ENCODE measurements at places on chromosomes 13 and 19.
A peak's percentile ranks its signal among the peaks of the same experiment; 100 is the strongest.

DNA sequence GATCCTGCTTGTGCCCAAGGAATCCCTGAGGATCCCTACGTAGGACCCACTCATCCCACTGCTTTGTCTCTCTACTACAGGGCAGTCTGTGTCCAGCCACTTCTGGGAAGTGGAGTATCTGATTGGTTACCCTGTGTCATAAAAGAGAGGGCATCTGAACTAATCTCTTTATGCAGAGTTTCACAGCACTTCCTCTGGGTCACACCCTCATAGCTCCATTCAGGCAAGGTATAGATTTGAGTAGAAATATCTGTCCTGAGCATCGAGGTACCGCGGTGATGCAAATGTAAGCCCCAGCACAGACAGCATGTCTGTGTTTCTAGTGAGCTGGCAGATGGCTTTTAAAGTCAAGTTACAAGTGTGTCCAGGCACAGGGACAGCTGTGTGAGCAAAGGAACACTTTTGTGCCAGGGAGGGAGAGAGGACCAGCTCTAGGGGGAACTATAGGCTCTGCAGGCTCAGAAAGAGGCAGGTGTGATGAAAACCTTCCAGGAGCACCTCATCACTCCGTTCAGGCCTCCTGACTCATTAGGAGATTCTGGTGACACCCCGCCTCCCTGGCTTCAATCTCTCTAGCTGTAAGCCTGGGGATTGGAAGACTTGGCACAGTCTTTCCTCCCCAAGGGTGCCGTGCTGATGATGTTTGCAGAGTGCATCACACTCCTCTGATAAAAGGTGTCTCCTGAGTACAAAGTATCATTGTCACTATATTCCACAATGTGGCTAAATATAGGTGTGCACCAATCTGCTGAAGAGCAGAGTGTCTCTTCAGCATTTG, 84.3 kb upstream of the UBL3 start:
- DNase-seq: no peak

GRCh38 chr13:110446575-110446890, 115.0 kb downstream of the RAB20 start:
- no peak for DNase-seq

DNA sequence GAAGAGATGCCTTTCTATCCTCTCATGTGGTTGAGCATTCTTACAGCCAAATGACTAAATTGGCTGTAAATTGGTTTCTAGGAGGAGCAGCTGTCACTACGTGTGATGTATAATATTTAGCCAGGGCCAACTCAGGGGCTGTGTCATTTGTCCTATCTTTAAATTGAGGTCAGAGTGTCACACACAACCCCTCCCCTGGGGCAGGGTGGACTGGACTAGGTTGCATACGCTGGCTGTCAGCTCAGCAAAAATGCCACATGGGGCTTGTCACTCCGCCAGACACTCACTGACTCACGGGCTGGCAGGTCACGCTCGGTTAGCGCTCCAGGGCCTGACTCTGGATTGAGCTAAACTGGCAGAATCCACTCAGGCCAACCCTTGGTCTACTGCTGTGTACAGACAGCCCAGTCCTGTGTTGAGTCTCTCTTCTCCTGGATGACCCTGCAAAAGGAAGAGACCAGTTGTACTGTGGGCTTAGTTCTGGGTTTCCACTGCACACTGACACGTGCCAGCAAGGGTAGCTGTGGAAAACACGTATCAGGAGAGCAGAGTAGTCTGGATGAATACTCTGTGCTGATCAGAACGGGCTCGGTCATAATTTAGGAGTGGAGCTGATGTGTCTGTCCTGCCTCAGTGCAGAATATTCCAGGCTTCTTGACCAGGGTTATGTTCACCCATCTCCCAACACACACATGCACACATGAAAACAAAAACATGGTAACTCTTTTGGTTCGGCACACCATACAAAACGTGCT, 29.1 kb downstream of the SHISA2 start:
- DNase-seq: no peak

DNA sequence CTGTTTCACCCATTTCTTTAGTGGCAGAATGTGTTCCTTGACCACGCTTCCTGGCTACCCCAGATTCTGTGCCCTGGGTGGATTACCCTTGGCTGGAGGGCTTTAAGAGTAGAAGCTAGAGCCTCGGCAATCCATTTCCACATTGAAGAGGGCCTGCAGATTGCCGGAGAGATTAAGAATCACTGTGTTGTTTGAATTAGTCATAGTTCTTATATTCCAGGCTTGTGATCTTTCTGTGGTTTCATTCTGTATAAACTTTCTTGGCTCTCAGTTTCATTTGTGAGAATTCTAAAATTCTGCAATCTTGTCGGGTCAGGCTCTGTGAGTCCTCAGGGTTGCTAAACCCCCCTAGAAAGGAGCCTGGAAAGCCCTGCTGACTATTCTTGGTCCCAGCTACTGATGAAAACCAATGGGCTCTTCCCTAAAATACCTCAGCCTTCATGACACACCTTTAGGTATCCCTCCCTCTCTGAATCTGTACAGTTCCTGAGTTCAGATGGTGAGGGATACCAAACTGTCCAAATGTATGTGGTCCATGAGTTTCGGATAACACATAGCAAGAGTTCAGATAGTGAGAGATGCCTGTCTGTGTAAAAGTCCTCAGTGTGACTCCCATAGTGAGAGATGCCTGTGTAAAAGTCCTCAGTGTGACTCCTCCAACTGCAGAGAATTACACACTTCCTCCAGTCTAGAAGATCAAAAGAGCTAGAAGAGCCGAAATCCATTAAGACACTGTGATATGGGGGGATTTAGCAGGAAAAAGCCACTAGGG, 4.3 kb downstream of the PHF11 start:
- DNase-seq: no peak

DNA sequence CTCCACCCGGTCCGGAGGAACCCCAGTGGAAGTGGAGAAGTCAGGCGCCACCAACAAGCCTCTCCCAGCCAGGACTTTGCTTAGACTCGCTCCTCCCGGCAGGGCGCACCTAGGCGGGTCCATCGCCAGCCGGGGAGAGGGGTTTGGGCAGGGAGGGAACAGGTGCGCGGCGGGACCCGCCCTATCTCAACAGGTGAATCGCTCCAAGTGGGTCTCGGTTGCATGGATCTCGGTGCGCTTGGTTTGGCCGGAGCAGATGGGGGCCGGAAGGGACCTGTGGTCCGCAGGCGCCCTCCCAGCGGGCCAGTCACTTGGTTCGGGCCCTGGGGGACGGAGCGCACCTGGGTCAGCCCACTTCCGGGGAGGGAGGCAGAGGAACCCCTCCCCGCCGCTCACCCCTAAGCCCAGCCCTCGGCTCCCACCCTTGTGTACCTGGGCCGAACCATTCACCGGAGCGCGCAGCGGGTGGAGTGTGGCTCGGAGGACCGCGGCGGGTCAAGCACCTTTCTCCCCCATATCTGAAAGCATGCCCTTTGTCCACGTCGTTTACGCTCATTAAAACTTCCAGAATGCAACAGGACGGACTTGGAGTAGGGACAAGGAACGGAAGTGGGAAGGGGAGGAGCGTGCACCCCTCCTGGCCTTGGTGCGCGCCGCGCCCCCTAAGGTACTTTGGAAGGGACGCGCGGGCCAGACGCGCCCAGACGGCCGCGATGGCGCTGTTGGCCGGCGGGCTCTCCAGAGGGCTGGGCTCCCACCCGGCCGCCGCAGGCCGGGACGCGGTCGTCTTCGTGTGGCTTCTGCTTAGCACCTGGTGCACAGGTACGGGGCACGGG, at the start of gene LSR:
TSS of gene LSR (plus strand) at position 693 of the 836 bp plus-strand sequence. CDS start at position 714, 21 bp downstream.
- peak; percentile 56 for DNase-seq

GRCh38 chr13:45416516-45417128, 1.6 kb downstream of the SLC25A30 start:
- no peak for DNase-seq

DNA sequence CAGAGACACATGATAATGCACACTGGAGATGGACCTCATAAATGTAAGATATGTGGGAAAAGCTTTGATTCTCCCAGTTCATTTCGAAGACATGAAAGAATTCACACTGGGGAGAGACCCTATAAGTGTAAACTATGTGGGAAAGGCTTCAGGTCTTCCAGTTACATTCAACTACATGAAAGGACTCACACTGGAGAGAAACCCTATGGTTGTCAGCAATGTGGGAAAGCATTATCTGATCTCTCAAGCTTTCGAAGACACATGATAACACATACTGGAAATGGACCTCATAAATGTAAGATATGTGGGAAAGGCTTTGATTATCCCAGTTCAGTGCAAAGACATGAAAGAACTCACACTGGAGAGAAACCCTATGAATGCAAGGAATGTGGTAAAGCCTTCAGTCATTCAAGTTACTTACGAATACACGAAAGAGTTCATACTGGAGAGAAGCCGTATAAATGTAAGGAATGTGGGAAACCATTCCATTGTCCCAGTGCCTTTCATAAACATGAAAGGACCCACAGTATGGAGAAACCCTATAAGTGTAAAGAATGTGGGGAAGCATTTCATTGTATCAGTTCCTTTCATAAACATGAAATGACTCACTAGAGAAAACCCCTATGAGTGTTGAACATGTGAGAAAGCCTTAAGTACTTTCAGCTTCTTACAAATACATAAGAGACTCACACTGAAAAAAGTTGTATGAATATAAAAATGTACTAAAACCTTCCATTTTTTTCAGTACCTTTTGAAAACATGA, 14.7 kb downstream of the ZNF441 start:
- no peak for DNase-seq

DNA sequence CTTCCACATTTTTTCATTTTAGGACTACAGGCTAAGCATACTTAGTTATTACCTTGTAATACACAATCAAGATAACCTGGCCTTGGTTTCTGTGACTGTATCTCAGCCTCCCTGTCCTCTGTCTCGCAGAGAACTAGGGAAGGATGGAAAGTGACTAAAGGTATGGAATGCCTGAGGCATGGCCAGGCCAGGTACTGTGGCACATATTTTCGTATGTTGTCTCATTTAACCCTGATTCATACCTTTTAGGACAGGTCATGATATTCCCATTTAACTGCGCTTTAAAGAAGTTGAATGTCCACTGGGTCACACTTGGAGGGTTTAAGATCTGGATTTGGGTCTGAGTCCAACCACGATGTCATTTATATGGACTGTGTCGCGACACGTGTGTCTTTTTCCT, 322.6 kb downstream of the SHISA2 start:
- no peak for DNase-seq

GRCh38 chr13:53445686-53446085, 417.1 kb downstream of the OLFM4 start:
- no peak for DNase-seq

DNA sequence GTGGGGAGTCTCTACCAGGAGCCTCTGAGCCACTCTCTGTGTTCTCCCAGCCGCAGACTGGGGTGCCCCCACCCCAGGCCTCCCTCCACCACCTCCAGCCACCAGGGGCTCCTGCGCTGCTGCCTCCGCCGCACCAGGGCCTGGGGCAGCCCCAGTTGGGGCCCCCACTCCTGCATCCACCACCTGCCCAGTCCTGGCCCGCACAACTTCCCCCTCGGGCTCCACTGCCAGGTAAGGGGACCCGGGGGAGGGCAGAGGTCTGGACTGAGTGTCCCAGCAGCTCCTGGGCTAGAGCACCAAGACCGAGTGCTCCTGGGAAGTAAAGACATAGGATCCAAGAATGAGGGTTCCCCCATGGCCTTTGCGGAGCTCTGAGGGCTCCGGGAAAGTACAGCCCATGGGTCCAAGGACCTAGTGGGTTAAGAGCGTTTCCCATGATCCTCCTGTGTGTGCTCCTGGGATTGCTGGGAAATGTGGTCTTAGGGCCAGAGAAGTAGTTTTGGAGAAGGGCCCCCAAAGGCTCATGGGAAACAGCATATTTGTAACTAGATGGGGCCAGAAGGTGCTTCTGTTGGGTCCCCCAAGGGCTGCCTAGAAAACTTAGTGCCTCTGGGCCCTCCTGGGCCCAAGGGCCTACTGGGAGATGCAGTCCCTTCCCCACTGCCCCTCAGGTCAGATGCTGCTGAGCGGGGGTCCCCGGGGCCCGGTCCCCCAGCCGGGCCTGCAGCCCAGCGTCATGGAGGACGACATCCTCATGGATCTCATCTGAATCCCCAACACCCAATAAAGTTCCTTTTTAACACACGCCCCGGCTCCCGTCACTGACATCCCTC, 14.6 kb upstream of the PTOV1 start:
- no peak for DNase-seq

Measured in left forelimb (tissue), 1 donor.